Upper lobe of left lung (tissue), 6 donors: ENCODE measurements at places on chromosomes 7 and 10. TPM values are rescaled to one million over a fixed set of nuclear protein-coding genes. Genes with fewer than 3 reads are reported as not detected.

DNA sequence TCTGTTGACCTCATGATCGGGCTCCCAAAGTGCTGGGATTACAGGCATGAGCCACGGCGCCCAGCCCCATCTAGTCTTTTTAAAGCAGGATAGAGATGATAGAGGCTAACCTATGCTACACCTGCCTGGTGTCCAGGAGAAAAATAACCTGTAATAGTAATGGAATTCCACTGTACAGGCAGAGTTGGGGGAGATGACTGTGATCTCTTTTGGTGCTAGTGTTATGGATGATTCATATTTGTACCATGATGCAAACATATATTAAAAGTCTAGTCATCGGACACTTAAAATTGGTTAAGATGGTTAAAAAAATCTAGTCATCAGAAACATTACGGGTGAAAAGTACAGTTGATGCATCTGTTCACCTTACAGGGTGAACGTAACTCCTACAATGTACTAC, 6.1 kb upstream of the SAR1A start:
- DNase-seq = no peak

- peak; percentile 16 for DNase-seq
Measured at GRCh38 chr10:85986777-85987176, 379.8 kb downstream of the GRID1 start.

- DNase-seq = no peak
Measured at GRCh38 chr7:142384493-142384922, 126.7 kb upstream of the PRSS58 start.

DNA sequence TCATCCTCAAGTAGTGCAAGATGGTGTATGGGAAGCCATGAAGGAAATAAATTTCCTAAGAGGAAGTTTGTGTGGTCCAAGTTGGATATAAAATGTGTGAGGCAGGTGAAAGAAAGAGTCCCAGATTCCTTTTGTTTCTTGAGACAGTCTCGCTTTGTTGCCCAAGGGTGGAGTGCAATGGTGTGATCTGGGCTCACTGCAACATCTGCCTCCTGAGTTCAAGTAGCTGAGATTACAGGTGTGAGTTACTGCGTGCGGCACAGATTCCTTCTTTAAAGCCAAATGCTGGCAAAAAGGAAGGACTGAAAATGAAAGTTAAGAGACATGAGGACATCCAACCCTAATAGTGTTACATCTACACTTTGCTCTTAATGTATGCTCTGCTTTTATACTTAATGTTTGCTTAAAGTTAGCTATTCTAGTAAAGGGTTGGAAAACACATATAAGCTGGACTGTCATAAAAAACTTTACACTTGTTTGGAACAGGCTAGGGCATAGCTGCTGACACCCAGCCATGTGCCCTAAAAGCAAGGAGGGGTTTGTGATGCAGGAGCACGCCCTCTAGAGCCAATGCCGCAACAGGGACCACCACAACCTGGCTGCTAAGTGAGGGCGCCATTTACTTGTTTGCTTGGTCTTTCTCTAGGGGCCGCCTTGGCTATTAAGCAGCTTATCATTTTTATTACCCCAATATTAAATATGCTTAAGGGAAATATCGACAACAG, 34.5 kb downstream of the CLEC2L start:
- DNase-seq = no peak

DNA sequence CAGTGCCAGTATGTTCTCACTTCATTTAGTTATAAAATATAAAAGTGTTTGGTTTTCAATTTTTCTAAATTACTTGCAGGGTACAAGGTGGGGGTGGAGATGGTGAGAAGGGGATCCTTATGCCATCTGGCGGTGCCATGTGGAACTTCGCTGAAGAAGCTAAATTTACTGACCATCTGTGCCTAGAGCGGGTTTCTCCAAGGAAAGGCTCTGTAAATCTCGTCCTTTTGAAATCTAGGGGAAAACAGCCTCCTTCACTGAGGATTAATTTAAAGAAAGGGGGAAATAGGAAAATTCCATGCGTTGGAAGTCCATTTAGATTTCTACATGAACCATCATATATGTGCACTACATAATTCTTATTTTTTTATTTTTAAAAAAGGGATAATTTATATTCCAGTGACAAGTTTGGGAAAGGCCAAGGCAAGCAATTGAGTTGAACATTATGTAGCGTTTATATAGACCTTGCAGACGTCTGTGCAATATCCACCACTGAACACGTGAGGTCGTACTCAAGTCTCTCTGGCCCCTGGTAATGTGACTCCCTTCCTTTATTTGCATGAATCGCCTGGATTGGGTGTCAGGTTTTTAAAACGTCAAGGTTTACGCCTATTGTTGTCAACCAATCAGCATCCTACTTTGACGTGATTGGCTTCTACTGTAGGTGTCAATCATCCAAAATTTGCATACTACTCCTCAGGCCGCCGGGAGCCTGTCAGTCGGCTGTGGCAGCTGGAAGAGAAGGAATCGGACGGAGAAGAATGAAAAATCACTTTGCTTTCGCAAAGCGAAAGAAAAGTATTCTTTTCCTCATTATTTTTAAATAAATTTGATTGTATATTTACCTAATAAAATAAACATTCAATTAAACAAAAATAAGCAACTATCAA, 297.1 kb upstream of the NFE2L3 start:
- DNase-seq = no peak

- no peak for DNase-seq
Measured at GRCh38 chr7:139471740-139472353, 11.6 kb downstream of the KLRG2 start.

DNA sequence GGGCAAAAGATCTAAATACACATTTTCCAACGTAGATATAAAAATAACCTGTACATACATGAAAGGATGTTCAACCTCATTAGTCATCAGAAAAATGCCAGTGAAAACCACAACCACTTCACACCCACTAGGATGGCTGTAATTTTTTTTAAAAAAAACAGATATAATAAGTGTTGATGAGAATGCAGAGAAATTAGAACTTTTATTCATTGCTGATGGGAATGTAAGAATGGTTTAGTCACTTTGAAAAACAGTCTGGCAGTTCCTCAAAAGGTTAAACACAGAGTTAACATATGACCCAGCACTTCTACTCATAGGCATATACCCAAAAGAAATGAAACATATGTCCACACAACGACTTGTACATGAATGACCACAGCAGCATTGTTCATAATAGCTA, 32.3 kb upstream of the PRKCQ start:
- no peak for DNase-seq

GRCh38 chr7:29609162-29610037, 45.8 kb downstream of the PRR15 start:
- DNase-seq = no peak

COL13A1 gene
- 4.9 TPM for total RNA-seq
